CD8-positive, alpha-beta memory T cell (primary cell): ENCODE measurements at places on chromosomes 7 and 10. TPM values are rescaled to one million over a fixed set of nuclear protein-coding genes. Genes with fewer than 3 reads are reported as not detected.

- no peak overlapping the region for H3K4me3 ChIP-seq
- H3K27me3 ChIP-seq, result no peaks in the 10 kb centered on the region
These were observed 71.5 kb downstream of the CLEC2L start for GRCh38 chr7:139594911-139595476.

DNA sequence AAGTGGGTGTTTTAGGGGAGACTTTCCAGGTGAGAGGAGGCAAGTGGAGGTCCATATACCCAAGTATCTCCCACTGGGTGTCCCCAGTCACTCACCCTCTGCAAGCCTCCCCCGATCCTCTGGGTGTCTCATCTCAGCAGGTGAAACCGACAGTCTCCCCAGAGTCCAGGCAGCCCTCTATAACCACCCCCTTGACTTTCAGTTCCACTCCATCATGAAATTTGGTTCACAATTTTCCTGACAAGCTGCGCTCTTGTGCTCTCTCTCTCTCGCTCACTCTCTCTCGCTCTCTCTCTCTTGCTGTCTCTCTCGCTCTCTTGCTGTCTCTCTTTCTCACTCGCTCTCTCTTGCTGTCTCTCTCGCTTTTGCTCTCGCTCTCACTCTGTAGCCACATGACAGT lies 8.1 kb upstream of the RABGEF1 start:
- DNase-seq, result no peak
- H3K27ac ChIP-seq, result no peak overlapping the region
- H3K27me3 ChIP-seq, result no peaks in the 10 kb centered on the region
- H3K4me3 ChIP-seq, result no peak overlapping the region

DNA sequence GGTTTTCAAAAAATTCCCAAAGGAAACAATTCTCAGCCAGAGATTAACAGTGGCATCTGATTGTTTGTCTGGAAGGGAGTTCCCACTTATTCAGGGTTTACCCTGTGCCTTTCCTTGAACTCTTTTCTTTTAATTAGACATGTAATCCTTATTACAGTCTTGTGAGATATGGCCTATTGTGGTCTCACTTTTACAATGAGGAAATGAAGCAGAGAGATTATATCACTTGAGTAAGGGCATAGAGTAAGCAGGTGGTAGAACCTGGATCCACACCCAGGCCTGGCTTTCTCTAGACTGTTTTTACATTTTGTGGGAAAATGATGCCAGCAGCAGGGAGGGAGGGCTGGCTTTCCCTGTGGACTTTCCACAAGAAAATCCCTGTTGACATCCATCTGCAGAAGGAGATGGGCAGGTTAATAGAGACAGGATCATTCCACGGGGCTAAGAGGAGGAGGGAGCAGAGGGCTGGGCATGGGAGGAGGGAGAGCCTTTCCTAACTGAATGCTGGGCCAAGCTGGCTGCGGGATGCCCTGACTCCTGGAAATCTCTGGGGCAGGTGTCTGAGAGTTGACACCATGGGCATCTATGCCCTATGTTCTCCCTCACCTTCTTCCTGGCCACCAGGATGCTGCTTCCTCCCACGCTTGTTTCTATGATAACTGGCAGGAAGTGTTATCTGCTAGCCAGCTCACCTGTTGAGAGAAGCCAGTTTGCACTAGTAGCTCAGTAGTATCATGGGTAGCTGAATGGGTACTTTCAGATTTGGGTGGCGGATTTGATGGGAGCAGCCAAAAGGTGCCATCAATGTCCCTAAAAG lies 28.7 kb upstream of the ARHGAP22 start:
- no peak for DNase-seq
- peaks cover 8% of the 10 kb centered on the region for H3K4me1 ChIP-seq
- no peak overlapping the region for H3K27ac ChIP-seq
- H3K4me3 ChIP-seq, result no peak overlapping the region
- H3K36me3 ChIP-seq, result no peaks in the 10 kb centered on the region
- H3K27me3 ChIP-seq, result no peaks in the 10 kb centered on the region

- no peak overlapping the region for H3K4me3 ChIP-seq
- no peaks in the 10 kb centered on the region for H3K4me1 ChIP-seq
- H3K36me3 ChIP-seq, result no peaks in the 10 kb centered on the region
- no peak for DNase-seq
These were observed 66.6 kb downstream of the COBL start for GRCh38 chr7:51249991-51250390.

GRCh38 chr10:78931321-78932053 lies 137.3 kb upstream of the ZMIZ1 start:
- no peak for DNase-seq
- no peaks in the 10 kb centered on the region for H3K36me3 ChIP-seq
- no peak overlapping the region for H3K4me3 ChIP-seq
- H3K27ac ChIP-seq, result no peak overlapping the region
- H3K4me1 ChIP-seq, result no peaks in the 10 kb centered on the region

Gene MRC1
- total RNA-seq, result 1.4 TPM

Gene PAPOLB
- not detected for total RNA-seq

GRCh38 chr10:111933937-111934336 lies 249.6 kb downstream of the GPAM start:
- DNase-seq, result no peak
- H3K27ac ChIP-seq, result no peak overlapping the region
- H3K4me3 ChIP-seq, result no peak overlapping the region
- no peaks in the 10 kb centered on the region for H3K27me3 ChIP-seq
